Activated T-cell treated with anti-CD3 and anti-CD28 coated beads, Interleukin-2, amount 50 U/mL, for 1 hour (primary cell): ENCODE measurements at places on chromosomes 4 and X.

- no peak for DNase-seq
Measured at GRCh38 chr4:667545-667925, 6.5 kb downstream of the ATP5ME start.

GRCh38 chr4:133156096-133156495 is 7.0 kb downstream of the PCDH10 start:
- DNase-seq: no peak

GRCh38 chr4:120319046-120319767 is 252.6 kb upstream of the MAD2L1 start:
- DNase-seq: no peak

- DNase-seq: no peak
Measured at GRCh38 chrX:118630848-118631247, 96.6 kb upstream of the IL13RA1 start.

- DNase-seq: no peak
Measured at GRCh38 chrX:34437586-34437985, 219.5 kb downstream of the TMEM47 start.

GRCh38 chr4:165288639-165289422 is 38.6 kb upstream of the MSMO1 start:
- DNase-seq: no peak

GRCh38 chrX:22105231-22105630 is 73.1 kb downstream of the PHEX start:
- no peak for DNase-seq

DNA sequence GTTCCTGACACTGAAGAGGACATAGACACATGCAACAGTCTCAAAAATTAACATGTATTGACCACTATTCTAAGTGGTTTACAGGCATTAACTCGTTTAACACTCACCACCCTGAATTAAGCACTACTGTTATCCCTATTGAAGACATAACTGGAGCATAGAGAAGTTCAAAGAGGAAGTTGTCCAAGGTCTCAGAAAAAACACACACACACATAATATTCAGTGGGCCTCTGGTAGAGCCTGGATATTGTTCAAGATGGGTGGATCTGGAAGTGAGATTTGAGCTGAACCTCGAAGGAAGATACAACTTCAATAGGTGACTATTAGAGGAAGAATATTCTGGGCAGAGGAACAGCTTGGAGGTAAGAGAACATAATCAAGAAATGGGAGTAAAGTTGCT is 334.9 kb downstream of the HNRNPD start:
- DNase-seq: no peak

- no peak for DNase-seq
Measured at GRCh38 chr4:16667464-16667863, 231.0 kb downstream of the LDB2 start.

DNA sequence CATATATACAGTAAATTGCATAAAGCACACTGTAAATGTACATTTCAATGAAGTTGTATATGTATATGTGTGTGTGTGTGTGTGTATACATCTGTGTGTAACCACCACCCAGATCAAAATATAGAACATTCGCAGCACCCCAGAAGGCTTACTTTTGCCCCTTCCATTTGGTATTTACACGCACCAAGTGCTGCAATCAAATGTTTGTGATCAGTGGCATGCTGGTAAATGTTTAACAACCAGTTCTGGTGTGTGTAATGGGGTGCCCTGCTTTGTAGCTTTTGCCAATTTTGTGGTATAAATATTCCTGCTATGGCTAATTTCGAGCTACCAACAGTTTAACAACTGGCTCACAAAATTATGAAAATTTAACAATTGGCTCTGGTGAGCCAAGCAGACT is 101.3 kb downstream of the RTL5 start:
- DNase-seq: no peak

GRCh38 chrX:32137525-32137924 is 1065.7 kb upstream of the FTHL17 start:
- no peak for DNase-seq

DNA sequence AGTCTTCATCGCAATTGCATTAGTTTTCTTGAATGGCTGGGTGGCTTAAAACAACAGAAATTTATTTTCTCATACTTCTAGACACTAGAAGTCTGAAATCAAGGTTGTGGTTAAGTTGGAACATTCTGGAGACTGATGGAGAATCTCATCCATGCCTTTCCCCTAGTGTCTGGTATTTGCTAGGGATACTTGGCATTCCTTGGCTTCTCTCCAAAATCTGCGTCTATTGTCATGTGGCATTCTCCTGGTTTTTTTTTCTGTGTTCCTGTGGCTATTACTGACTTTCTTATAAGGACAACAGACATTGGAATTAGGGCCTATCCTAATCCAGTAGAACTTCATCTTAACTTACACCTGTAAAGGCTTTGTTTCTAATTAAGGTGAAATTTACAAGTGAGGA is 272.8 kb upstream of the EPHA5 start:
- DNase-seq: no peak

GRCh38 chr4:143699331-143700045 is 987 bp downstream of the FREM3 start:
- DNase-seq: no peak

DNA sequence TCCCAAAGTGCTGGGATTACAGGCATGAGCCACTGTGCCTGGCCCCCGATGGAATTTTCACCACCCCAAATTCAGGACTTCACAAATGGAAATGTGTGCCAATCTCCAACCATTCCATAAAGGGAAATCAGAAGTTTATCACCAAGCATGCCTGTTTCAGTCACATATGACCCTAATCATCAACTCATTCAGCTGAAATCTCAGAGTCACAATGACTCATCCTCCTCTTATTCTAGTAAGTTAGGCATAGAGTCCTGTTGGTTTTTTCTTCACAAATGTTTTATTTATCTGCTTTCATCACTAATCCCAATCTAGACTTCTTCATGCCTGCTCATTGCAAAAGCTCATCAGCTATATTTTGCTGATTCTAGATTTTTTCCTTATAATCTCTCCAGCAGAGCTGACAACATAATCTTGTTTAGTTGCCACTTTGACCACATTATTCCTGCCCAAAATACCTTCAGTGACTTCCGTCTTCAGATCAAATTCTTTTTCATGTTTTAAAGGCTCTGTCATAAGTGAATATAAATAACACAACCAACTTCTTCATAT is 83.3 kb downstream of the SLC7A11 start:
- no peak for DNase-seq

- no peak for DNase-seq
Measured at GRCh38 chrX:74232859-74233258, 71.1 kb upstream of the ZCCHC13 start.

- no peak for DNase-seq
Measured at GRCh38 chr4:70721747-70722146, at the start of gene RUFY3. Gene RUFY3 (plus strand): TSS chr4:70721964. CDS start chr4:70722574, 610 bp downstream.

- DNase-seq: no peak
Measured at GRCh38 chr4:59608466-59608865, 1591.7 kb upstream of the ADGRL3 start.

DNA sequence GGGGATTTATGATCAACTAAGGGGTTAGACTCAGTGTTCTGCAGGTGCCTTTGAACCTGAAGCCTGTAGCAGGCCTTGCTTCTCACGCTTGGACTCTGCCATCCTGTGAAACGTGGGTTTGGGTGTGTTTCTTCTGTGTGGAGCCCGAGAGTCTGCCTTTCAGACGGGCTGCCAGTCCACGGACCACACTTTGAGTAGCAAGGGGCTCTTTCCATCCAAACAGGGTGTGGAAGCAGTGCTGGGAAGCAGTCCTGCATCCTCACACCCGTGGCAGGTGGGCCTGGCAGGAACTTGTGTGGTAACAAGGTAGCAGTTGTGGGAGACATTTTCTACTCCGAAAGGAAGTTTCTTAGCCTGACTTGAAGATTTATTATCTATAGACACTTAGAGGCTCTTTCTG is 22.7 kb downstream of the RGS12 start:
- no peak for DNase-seq

DNA sequence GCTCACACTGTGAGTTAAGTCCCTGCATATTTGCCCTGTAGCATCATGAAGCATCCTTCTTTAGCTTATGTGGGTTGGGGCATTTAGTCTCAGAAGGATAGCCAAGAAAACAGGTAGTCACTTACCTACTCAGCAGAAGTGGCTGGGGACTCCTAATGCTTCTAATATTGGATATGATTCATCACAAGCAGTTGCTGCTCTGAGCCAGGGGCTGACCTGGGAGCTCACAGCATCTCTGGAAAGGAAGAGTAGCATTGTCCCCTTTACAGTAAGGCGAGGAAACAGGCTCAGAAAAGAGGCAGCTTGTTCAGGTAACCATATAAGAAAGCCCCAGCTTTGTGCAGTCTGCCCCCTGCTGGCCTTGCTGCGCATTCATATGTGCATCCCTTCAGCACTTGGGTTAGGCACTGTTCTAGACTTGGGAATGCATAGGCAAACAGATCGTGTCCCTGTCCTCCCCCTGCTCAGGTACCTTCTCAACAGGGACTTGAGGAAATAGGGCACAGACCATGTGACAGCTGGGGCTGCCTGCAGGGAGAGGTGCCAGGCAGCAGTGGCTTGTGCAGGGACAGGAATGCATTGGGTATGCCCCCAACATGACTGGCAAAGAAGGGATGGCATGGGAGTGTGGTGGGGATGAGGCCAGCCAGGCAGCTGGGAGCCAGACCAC is 35.7 kb upstream of the TBC1D14 start:
- peak; percentile 82 for DNase-seq

DNA sequence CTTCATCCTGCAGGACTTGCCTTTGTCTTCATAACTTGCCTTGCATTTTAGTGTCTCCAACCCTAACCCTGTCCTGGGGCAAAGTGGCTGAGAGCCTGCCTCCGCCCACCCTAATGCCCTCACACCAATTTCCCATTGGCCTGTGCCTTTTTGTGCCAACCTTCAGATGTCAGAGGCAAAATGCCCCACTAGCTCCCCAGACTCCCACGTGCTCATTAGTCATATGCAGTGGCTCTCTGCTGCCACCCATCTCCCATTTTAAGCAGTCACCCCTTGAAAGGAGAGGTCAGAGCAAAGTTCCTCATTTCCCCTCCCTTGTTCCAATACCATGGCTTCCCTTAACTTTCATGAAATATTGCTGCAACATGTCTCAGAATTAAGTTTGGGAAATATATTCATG is 74.8 kb upstream of the PASD1 start:
- no peak for DNase-seq

GRCh38 chr4:81131563-81131962 is 83.5 kb downstream of the PRKG2 start:
- no peak for DNase-seq

DNA sequence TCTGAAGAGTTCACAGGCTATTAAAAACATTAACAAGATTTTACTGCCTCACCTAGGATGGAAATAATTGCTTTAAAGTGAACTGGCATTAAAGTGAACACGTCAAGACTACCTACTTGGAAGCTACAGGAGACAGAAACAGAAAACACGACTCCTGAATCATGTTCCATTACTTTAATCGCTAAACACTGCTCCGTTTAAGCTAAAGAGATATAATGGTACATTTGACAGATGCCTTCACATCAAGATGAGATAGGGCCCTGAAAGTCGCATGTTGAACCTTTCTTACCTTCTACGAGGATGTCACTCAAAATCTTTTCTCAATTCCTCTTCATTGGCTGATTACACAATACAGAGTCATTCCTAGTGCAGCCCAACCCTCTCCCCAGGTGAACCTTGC is 206.3 kb upstream of the GATB start:
- DNase-seq: no peak

DNA sequence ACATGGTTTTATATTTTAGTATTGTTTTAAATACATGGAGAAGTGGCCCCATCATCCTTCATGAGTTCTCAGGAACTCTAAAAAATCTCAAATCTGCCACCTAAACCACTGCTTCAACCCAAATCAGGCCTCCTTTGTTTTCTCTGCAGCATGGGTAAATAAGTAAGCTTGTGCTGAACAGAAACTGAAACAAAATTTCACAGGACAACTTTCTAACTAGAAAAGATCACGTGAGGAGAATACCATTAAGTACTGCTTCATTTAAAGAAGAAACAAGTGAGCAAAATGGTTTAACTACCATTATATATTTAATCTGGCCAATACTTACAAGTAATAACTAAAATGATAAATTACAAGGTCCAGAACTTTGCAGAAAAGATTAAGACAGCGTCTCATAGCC is 2.5 kb downstream of the ARAP2 start:
- DNase-seq: no peak

GRCh38 chr4:124936427-124936826 is 223.9 kb upstream of the ANKRD50 start:
- no peak for DNase-seq

DNA sequence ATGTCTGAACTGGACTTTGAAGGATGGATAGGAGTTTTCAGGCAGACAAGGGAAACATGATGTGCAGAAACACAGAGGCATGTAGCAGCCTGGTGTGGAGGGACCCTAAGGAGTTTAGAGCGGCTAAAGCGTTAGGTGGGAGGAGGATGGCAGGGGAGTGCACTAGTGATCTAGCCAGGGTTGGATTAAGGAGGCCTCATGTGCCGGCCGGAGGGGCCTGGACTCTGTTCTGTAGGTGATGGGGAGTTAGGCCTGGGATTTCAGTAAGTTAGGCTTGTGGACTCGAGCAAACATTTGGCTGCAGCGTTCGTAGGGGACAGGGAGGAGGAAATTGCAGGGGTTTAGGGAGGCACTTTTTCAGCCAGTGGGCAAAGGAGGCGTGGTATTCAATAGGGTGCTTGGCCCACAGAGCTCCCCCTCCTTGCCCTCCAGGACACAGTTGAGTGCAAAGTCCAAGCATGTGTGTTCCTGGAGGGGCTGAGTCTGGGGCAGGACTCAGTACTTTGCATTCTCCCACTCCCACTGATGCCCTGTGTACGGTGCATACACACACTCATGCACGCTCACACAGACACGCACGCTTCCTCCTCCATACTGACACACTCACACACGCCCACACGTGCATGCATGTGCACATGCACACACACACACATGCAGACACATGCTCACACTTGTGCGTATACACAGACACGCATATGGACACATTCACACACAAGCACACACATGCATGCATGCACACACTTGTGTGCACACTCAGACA is 18.6 kb downstream of the PSAPL1 start:
- DNase-seq: no peak

- DNase-seq: peak; percentile 8
Measured at GRCh38 chr4:1406981-1407656, 877 bp upstream of the NKX1-1 start.
